ENCODE measurements at places on chromosomes 13 and 19.

- DNase-seq = no peak
These were observed 110.8 kb upstream of the POSTN start for GRCh38 chr13:37709318-37709717.

- no peak for DNase-seq
These were observed 20.6 kb upstream of the GTF3A start for GRCh38 chr13:27403727-27404385.

GRCh38 chr13:77337159-77337558, 10.3 kb upstream of the MYCBP2 start:
- DNase-seq = no peak

DNA sequence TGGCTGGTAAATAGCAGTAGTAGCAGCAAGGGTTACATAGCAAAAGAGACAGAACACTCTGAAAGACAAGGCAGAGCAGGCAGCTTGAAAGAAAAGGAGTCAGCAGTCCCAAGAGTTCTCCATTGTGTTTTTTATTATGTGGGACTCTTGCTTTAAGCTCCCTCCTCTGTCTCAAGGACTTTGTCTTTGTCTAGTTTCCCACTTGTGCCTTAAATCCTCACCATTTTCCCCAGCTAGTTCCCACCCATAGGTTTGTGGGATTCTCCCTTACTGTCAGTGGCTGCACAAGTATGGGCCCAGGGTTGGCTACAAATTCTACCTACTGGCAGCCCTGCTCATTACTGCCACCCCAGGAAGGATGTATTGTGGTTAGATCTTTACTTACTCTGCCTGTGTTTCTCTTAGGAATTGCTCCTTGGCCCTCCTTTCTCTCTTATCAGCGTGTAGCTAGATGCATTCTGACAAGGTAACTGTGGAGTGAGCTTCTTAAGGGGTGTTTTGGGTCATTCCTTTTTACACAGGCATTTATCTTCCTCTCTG, 413.4 kb upstream of the PCDH9 start:
- DNase-seq = no peak

- DNase-seq = peak; percentile 78
These were observed 15.3 kb downstream of the IZUMO2 start for GRCh38 chr19:50147462-50148423.

DNA sequence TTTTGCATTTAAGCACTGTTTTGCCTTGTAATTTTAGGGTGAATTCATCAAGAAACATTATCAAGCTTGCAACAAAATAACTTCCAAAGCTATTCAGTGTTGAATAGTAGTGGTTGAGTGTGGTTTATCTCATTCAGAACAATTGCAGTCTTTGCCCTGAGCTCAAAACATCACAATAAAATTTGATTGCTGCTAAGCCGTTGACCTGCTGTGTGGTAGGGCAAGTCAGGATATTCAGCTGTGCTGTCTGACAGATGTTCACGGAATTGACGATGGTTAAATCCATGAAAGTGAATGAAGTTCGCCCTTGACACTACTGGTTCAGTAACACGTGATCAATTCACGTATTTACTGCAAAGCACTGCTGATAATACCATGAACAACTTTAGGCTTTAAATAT, 66.9 kb downstream of the GJA3 start:
- DNase-seq = no peak

DNA sequence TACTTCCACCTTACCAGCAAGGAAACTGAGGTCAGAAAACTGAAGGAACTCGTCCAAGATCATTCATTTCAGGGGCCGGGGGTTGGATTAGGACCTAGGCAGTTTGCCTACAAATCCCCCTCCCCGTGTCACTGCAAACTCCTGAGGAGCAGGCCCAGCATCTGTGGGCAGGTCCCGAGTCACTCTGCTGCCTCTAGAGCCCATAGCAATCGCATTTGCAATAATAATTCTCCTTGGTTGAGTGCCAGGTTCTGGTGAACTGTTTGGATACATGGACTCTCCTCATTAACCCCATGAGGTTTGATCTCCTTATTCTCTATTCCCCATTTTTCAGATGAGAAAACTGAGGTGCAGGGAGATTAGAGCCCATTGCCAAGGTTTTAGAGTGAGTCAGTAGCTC, 903 bp downstream of the PIN1 start:
- DNase-seq = no peak

DNA sequence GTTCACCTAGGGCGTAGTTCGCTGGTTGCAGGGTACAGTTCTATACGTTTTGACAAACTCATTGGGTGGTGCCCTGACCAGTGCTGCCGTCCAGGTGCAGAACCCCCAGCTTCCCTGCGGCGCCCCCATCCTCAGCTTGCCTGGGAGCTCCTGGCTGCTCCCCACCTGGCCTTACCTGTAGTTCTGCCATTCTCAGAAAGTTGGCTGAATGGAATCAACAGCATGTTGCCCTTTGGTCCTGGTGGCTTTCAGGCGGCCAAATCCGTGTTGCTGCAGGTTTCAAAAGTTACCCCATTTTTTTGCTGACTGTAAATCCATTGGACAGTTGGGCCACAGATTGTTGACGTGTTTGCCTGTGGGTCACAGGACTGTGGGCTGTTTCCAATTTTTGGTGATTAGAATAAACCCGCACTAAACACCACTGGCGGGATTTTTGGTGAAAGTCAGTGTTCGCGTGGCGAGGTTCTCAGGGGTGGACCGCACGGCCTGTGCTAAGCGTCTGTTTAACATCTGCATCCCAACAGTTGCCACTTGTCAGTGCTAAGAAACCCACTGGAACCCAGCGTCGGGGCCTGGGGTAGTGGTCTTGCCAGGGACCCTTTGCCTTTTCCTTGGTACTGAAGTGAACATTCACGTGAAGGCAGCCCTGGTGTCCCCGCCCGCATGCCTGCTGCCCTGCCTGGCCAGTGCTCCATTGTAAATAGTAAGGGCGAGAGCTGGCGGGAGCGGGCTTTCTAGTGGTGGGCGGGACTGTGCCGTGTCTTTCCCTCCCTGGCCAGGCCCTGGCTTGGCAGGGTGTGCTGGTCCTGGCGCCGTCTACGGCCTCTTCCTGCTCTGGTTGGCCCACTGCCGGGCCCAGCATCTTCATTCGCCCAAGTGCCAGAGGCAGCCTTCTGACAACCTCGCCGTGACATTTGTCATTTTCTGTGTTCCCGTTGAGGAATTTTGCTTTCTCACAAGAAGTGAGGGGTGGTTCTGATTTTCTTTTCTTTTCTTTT, 3.3 kb downstream of the DOT1L start:
- no peak for DNase-seq

DNA sequence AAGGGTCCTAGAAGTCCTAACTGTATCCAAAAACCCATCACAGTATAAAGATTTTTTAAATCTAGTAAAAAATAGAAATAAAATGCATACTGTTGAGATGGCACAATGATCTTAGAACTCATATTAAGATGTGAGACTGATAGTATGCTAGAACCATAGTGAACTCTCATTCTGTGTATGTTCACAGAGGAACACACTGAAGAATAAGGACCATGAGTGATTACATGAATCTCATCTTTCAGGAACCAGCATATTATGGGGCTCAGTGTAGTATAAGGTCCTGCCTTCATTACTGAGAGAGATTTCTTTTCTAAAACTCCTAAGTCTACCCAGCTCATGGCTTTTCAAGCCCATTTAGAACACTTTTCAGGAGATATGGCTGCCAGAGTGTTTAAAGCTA, 59.8 kb upstream of the RFC3 start:
- DNase-seq = no peak

DNA sequence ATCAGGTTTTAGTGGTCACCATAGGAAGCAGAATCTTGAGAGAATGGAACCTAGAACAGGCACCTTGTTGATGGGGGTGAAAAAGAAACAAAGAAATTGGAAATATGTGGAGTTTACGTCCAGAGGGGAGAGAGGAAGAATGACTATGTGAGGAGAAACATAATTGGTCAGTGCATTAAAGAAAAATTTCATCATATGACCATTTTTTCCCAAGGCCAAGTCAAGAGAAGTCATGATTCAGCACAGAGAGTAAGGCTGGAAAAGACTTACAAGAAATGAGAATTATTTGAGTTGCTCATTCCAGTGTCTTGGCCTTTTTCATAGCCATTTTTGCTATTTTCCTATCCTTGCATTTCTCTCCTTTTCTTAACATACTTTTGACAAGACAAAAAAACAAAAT, 421.7 kb downstream of the EFNB2 start:
- DNase-seq = no peak

- DNase-seq = no peak
These were observed 63.6 kb upstream of the FLT1 start for GRCh38 chr13:28558567-28558966.

DNA sequence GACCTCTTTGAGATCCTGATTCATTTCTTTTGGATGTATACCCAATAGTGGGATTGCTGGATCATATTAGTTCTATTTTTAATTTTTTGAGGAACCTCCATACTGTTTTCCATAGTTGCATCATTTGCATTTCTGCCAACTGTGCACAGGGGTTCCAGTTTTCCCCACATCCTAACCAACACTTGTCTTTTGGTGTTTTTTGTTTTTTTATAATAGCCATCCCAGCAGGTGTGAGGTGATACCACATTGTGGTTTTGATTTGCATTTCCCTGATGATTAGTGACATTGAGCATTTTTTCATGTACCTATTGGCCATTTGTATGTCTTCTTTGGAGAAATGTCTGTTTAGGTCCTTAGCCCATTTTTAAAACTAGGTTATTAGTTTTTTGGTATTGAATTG, 18.8 kb upstream of the GPR183 start:
- DNase-seq = no peak

All from CD4-positive, alpha-beta T cell treated with Interleukin-10 for 1 hour (primary cell).